ENCODE measurements at places on chromosomes 12 and 14.

DNA sequence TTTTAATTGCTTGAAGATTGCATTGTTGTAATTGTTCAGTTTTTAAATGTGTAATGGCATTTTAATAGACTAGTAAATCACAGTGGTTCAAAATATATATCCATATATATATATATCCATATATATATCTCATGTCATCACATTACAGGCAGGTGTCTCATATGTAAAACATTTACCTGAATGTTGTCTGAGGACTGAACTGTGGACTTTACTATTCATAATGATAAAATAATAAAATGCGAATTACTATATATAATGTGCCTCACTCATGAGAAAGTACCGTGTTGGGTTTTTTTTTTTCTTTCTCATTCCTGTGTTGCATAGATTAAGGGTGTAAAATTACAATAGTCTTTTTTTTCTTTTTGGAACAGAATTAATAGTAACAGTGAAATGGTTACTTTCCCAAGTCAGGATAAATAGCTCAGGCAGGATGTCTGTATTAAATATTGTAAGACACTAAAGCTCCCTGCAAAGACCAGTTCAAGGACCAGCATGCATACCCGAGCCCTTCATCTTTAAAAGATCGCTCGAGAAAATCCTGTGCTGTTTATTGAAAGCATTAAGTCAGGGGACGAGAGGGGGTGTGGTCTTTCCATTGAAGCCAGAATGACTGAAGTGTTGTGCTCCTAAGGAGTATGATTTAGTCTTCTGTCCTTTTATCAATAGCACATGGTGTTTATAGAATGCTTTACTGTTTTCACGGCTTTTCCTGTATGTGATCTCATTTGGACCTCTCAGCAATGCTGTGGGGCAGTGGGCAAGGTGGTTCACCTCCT lies 173.5 kb downstream of the CRADD start:
- DNase-seq = no peak

DNA sequence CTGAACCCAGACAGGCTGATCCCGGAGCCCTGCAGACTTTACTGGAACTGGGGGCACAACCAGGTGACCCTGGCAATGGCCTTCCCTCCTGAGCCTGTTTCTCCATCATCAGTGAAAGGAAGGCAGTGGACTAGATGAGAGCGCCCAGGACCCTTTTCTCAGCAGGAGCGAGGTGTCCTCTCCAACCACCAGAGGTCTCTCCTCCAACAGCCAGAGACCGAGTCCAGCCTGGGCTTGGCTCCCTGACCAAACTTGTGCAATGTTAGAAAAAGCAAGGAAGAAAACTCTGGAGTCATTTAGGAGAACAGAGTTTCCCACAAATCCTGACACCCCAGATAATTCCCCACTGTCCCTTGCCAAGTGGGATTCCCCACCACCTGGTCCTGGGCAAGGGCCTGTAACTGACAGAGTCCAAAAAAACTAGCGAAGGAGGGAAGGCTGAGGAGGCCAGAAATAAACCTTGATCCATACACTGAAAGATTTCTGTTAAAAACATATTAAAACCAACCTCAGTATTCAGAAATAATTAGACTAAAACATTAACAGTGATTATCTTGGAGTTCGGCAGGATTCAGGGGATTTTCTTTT lies 9.0 kb downstream of the RPS6KL1 start:
- DNase-seq = no peak

DNA sequence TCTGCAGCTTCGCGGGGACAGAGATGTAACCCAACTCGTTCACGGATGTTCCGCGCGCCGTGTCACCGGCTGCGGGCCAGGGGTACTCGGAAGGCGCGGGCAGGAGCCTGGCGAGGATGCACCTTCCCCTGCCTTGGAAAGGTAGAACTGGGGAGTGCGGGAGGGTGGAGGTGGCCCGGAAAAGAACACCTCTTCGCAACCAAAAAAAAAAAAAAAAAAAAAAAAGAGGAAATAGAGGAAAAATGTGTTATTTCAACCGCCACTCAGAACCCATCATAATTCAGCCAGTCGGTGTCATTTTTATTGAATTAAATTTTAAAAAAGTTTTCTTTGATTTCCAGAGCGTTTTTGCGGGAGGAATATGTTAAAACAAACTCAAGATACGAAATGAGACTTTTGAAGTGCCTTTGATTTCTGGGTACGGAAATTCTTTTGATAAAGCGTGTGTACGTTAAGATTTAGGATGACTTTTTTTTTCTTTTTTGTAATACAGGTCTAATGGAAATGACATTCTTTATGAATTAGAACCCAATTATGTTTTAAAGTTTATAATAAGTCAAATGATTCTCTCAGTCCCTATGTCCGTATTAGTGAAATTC lies 8.9 kb downstream of the CDKN1B start:
- no peak for DNase-seq

DNA sequence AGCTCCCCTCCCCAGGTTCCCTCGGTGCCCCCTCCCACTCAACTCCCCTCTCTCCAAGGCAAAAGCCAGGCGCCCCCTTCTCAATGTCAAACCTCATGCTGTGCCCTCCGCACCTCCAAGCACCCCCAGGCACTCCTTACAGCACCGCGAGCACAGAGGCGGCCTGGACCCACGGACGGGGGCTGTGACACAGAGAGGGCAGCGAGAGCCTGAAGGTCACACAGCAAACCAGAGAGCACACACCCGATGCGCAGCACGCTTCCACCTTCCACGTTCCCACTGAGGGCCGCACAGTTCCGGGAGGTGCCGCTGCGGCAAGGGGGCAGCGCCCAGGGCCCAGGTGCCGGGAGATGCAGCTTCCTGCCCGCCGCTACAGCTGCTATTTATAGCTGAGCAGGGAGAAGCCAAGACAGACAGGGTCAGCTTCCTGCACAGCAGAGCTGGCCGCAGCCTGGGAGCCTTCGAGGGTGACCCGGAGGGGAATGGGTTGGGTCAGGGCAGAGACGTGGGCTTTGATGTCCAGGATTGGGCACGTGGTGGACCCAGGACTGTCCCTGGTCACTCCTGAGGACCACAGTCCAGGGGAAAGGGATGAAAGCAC lies 12.9 kb downstream of the NCOR2 start:
- peak; percentile 36 for DNase-seq

DNA sequence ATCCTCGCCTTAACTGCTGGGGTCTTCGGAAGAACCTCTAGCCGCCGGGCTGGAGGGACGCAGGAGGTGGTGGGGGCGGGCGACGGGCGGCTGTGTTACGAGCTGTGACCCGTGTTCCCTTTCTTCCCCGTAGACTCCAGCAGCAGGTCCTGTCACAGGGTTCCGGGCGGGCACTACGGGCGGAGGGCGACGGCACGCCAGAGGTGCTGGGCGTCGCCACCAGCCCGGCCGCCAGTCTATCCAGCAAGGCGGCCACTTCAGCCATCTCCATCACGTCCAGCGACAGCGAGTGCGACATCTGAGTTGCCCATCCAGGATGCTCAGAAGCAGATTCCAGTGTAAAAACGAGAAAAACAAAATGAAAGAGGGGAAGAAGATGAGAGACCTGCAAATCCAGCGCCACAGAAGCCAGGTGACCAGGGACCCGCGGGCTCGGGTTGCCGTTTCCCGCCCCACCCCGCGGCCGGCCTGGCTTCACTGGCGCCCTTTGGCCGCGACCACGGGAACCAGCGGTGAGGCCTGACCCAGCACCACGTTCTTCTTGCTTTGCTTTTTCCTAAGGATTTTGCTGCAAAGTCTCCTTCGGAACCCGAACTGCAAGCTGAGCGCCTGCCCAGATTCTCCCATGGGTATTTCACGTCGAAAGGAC lies 2.1 kb downstream of the SIX6 start:
- DNase-seq = no peak

GRCh38 chr12:51837286-51837685 lies 11.2 kb downstream of the FIGNL2 start:
- no peak for DNase-seq

- DNase-seq = no peak
Observed at GRCh38 chr12:128819293-128820144, 4.2 kb downstream of the SLC15A4 start.

DNA sequence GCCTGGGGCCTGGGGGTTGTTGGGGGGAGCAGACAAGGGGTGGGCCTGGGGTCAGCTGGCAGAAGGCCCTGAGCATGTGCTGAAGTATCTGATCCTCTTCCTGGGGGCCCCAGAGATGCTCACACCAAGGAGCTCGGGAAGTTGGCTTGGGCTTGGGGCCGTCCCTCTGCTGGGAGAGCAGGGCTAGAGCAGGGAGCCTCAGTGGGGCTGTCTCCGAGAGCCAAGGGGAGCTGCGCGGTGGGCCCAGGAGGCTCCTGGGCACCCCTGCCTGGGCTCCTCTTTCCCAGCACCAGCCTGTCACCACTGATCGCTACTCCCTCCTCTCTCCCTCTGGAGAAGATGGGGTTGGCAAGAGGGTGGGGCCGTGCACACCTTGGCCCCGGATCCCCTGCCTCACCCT lies 28.3 kb downstream of the BEGAIN start:
- DNase-seq = no peak

- DNase-seq = no peak
Observed at GRCh38 chr14:91068642-91069041, 8.2 kb upstream of the RPS6KA5 start.

- no peak for DNase-seq
Observed at GRCh38 chr14:45679853-45680252, 426.9 kb upstream of the MIS18BP1 start.

DNA sequence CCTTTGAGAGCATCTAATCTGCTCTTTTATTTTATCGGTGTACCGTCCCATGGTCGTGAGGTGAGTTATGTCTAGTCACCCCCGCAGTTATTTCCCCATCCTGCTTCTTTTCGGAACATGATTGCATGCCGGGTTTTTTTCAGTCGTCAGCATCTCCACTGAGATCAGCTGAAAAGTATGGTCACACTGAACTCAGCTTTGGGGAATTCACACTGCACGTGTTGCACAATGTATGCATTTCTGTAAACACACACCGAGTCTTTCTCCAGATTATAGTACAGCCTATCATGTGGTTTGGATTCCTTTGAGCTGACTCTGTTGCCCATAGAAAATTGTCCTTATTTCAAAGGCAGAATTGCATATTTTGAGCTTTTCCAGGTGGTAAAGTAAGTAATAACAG lies 24.6 kb downstream of the PLXNC1 start:
- no peak for DNase-seq

DNA sequence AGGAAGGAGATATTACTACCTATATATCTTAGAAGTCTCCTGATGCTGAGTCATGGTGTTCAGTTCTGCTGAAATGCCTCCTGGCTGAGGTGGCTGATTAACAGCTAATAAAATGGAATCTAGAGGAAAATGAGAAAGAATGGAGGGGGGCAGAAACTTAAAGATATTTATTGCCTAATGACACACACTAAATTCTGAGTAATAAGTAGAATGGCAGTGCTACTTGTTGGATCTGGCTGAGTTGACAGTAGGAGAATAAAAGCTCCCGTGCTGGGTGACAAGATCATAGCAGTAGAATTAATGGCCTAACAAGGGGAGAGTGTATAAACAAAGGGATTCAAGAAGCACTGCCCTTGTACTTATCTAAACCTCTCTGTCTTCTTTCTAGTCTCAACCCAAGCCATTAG lies 137.5 kb downstream of the CNTN1 start:
- DNase-seq = no peak

GRCh38 chr14:96268431-96269358 lies 12.7 kb downstream of the BDKRB1 start:
- peak; percentile 13 for DNase-seq

GRCh38 chr12:47935184-47935583 lies 28.2 kb upstream of the TMEM106C start:
- no peak for DNase-seq

DNA sequence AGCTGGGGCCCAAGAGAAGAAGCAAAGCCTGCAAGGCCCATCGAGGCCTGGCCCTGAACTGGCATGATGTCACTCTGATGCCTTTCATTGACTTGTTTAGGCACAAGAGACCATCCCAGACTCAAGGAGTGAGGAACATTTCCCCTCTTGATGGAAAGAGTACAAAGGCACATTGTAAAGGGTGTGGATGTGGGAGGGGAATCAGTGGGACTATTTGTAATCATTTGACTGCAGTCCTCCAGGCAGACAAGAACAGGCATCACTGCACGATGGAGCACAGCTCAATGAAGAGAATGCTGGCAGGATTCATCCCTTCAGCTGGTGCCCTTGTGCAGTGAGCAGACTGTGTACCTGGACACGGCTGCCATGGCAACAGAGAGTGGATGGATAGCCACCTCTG lies 87.9 kb downstream of the LGMN start:
- DNase-seq = no peak

GRCh38 chr14:73602994-73603393 lies 9.3 kb upstream of the ACOT6 start:
- DNase-seq = no peak

GRCh38 chr12:116050275-116050674 lies 227.2 kb downstream of the MED13L start:
- no peak for DNase-seq

DNA sequence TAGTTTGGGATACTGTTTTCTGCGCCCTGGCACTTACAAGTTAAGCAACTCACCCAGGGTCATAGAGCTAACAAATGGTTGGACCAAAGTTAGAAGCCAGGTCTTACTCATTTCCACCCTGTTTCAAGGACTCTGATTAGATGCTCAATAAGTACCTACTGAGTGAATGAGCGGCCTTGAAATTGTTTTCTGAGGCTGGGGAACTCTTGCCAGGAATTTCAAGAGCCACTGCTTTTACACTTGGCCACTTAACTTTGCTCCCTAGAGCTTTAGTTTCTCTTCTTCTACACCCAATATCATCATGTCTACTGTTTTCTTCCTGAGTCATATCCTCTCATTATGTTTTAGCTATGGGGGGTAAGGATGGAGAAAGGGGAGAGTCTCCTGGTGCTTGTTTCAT lies 431.6 kb downstream of the ZFP36L1 start:
- no peak for DNase-seq

GRCh38 chr14:35985474-35986218 lies 159.5 kb downstream of the BRMS1L start:
- no peak for DNase-seq

- DNase-seq = no peak
Observed at GRCh38 chr14:29868000-29868399, 59.6 kb downstream of the PRKD1 start.

GRCh38 chr12:6476489-6476888 lies 6.0 kb upstream of the VAMP1 start:
- no peak for DNase-seq
